ENCODE measurements at places on chromosomes 2 and 18. TPM values are rescaled to one million over a fixed set of nuclear protein-coding genes. Genes with fewer than 3 reads are reported as not detected.

GRCh38 chr2:220107380-220107791, 480.0 kb downstream of the SLC4A3 start:
- no peaks in the 10 kb centered on the region for H3K36me3 ChIP-seq
- no peak overlapping the region for H3K27ac ChIP-seq
- H3K4me3 ChIP-seq: no peak overlapping the region
- H3K27me3 ChIP-seq: no peaks in the 10 kb centered on the region
- DNase-seq: peak; percentile 77

- H3K4me1 ChIP-seq: no peaks in the 10 kb centered on the region
- H3K36me3 ChIP-seq: no peaks in the 10 kb centered on the region
- H3K27me3 ChIP-seq: no peaks in the 10 kb centered on the region
- no peak overlapping the region for H3K4me3 ChIP-seq
- no peak for DNase-seq
- no peak overlapping the region for H3K27ac ChIP-seq
Measured at GRCh38 chr2:148901142-148901541, 26.1 kb downstream of the KIF5C start.

- H3K27ac ChIP-seq: peak overlapping the region; percentile 14
- H3K4me1 ChIP-seq: peaks cover 24% of the 10 kb centered on the region
- no peaks in the 10 kb centered on the region for H3K27me3 ChIP-seq
- H3K4me3 ChIP-seq: no peak overlapping the region
- H3K36me3 ChIP-seq: no peaks in the 10 kb centered on the region
Measured at GRCh38 chr2:62660582-62661262, 44.8 kb upstream of the EHBP1 start.

Gene TRIM43
- polyA plus RNA-seq: not detected

All from fibroblast of lung (primary cell).